Parietal lobe (tissue), 2 donors: ENCODE measurements at places on chromosomes 5 and 9. TPM values are rescaled to one million over a fixed set of nuclear protein-coding genes. Genes with fewer than 3 reads are reported as not detected.

Gene CDKN2A
- total RNA-seq = not detected

Gene C9orf50
- not detected for total RNA-seq

Gene ANKRD55
- 0.63 TPM for total RNA-seq

Gene CREBRF
- total RNA-seq = 34.7 TPM

Gene F2RL2
- total RNA-seq = 0.31 TPM

Gene GPR21
- total RNA-seq = 17.2 TPM

Gene PDE6A
- not detected for total RNA-seq

Gene MIGA2
- 28.5 TPM for total RNA-seq

Gene TAF11L5
- not detected for total RNA-seq

Gene PCDHB13
- 29.7 TPM for total RNA-seq
